Aorta (tissue), 5 donors: ENCODE measurements at places on chromosomes 6 and 20. TPM values are rescaled to one million over a fixed set of nuclear protein-coding genes. Genes with fewer than 3 reads are reported as not detected.

Gene INSM1
- not detected for total RNA-seq

Gene MOG
- total RNA-seq = not detected

Gene SNX21
- total RNA-seq = 36.2 TPM

Gene TMC2
- 0.15 TPM for total RNA-seq

Gene GPR6
- not detected for total RNA-seq

Gene MPIG6B
- total RNA-seq = 0.84 TPM

Gene GFOD1
- 16.0 TPM for total RNA-seq

Gene ANKRD60
- total RNA-seq = not detected

Gene CCN2
- total RNA-seq = 588 TPM

Gene C20orf144
- 0.16 TPM for total RNA-seq

Gene C6orf15
- total RNA-seq = not detected

Gene ASIP
- not detected for total RNA-seq

Gene SCRT2
- total RNA-seq = not detected

Gene DNAH8
- 0.03 TPM for total RNA-seq

Gene ARMH2
- total RNA-seq = not detected

Gene ZBTB46
- 17.4 TPM for total RNA-seq

Gene GSTA2
- not detected for total RNA-seq

Gene SLC4A11
- 0.29 TPM for total RNA-seq

Gene SLC2A10
- 25.6 TPM for total RNA-seq

Gene ADGB
- not detected for total RNA-seq

Gene KCNK15
- total RNA-seq = 5.0 TPM

Gene EDN3
- total RNA-seq = not detected

Gene MDFI
- 9.3 TPM for total RNA-seq

Gene RAET1E
- 0.18 TPM for total RNA-seq

Gene EDN1
- total RNA-seq = 10.0 TPM

Gene PCK1
- 0.39 TPM for total RNA-seq
